Keratinocyte (primary cell): ENCODE measurements at places on chromosomes 1 and 21.

DNA sequence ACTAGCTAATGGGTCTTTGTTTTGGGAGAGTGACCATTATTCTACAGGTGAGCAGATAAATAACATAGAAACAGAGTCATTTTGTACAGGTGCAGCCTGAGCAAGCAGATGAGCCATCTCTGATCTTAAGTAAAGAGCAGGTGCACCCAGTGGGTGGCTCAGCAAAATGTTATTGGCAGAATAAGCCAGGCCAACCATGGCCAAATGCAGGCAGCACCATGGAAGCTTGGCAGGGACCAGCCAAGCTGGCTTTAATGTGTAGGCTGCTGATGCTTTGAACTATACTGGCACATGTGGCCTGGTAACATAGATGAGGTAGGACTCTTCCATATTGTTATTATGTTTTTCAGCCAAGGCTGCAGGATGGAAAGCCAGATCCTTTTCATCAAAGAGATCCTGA is 553.3 kb upstream of the ZRANB2 start:
- no peak for DNase-seq

- peak; percentile 33 for DNase-seq
Measured at GRCh38 chr1:5745800-5746610, 246.2 kb downstream of the NPHP4 start.

DNA sequence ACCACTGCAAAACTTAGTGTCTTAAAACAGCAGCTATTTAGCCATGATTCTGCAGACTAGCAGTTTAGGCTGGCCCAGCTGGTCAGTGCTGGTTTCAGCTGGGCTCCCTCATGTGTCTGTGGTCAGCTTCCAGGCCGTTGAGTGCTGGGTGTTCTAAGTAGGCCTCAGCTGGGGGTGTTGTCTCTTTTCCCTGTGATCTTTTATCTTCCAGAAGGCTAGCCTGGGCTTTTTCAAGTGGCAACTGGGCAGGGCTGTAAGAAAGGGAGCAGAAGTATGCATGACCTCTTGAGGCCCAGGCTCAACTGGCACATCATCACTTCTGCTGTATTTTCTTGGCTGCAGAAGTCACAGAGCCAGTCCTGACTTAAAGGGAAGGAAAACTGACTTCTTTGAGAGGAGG is 136.1 kb downstream of the KIF26B start:
- no peak for DNase-seq

GRCh38 chr1:159200769-159201168 is 3.9 kb upstream of the ACKR1 start:
- no peak for DNase-seq

- DNase-seq: peak; percentile 5
Measured at GRCh38 chr1:174114788-174115448, 44.4 kb upstream of the RABGAP1L start.

DNA sequence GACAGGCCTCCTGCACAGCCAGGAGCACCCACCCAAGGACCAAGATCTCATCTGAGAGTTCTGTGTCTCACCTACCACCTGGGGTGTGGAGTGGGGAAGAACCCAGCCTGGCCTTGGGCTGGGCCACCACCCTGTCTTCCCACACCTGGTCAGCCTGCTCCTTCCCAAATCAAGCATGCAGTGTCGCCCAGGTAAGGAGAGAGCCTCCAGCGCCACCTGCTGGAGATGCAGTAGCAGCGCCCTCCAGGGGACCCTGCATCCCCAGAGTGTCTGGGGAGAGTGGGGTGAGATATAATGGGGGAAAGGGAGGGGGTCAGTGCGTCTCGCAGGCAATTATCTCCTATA is 32.3 kb downstream of the KIAA2013 start:
- no peak for DNase-seq

GRCh38 chr21:45607021-45607908 is 36.3 kb upstream of the PCBP3 start:
- no peak for DNase-seq

DNA sequence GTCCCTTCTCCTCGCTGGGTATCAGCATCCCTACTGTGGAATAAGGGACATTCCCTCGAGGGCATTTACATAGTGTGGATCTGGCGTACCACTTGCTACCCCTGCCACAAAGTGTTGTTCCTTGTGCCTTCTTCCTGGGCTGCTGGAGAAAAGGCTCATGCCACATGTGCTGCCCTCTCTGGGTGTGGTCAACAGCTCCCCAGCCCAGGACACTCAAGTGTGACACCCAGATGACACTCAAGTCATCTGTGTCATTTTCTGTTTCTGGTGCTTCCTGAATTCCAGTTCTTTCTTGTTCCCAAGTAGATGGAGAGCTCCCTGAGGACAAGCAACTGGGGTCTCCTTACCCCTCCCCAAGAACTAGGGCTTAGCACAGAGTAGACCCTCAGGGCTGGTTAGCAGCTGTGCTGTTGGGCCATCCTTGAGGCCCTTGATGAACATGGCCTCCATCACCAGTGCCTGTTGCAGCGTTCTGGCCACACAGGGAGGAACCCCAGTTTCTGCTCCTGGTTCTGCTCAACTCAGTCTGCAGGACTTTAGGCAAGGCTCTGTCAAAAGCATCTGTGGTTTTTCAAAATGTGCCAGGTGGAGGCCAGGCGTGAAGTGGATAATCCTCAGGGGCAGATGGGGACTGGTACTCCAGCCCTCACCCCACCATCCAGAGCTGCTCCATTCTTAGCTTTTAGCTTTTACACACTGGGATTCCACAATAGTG is 49.0 kb upstream of the CLIC4 start:
- DNase-seq: no peak

DNA sequence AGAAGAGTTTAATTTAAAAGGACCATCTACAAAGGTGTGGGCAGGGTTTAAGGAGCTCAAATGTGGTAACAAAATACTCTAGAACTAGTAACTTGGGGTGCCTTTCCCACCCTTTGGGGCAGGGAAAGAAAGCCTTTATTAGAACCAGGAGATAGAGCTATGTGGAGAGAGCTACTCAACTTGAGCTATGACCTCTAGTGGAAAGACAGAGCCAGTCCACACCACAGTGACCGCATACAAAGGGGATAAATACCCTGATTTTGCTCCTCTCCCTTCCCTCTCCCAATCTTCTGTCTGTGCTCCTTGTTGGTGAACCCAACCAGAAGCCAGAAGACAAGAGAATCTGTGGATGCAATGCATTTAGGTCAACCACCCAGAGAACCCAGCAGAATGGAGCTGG is 54.4 kb upstream of the JAK1 start:
- no peak for DNase-seq

- DNase-seq: no peak
Measured at GRCh38 chr1:207966521-207966920, 55.6 kb upstream of the CD34 start.

DNA sequence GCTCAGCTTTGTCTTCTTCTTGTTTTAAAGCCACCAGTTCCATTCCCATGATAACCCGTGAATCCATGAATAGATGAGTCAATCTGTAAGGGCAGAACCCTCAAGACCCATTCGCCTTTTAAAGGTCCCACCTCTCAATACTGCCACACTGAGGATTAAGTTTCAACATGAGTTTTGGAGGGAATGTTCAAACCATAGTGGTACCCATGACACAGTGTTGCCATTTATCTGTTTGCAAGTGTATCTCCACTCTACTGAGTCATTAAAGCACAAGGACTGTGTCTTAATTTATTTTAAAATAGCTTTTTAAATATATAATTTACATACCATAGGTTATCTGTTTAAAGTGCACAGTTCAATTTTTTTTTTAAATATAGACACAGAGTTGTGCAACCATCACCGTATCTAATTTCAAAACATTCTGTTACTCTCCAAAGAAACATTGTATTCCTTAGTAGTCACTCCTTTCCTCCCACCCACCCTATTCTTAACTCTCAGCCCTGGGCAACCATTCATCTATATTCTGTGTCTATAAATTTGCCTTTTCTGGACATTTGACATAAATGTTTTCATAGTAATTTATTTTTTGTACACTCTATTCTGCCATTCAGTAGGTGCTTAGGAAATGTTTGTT is 4.8 kb upstream of the IL24 start:
- no peak for DNase-seq
